Stimulated activated CD4-positive, alpha-beta T cell treated with anti-CD3 and anti-CD28 coated beads, Interleukin-4, amount 100 ng/mL, for 48 hours (primary cell): ENCODE measurements at places on chromosomes 3 and 15.

- DNase-seq = no peak
Measured at GRCh38 chr15:63048776-63049665, 6.5 kb downstream of the TPM1 start.

DNA sequence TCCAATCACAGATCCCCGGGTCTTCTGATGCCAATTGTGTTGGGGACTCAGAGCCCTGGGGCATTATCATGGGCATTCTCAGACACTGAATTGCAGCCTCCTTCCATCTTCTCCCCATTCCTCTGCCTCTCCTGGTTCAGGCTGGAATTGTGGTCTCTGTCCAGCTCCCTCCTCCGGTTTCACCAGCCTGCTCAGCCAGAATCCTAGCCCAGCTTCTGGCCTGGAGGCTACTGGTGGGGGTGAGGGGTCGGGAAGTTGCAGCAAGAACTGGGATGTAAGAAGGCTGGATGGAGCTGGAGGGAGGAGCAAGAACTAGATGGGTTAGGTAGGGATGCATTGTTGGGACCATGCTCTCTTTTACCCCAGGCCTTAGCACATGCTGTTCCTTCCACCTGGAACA is 53.5 kb downstream of the TLE3 start:
- no peak for DNase-seq

DNA sequence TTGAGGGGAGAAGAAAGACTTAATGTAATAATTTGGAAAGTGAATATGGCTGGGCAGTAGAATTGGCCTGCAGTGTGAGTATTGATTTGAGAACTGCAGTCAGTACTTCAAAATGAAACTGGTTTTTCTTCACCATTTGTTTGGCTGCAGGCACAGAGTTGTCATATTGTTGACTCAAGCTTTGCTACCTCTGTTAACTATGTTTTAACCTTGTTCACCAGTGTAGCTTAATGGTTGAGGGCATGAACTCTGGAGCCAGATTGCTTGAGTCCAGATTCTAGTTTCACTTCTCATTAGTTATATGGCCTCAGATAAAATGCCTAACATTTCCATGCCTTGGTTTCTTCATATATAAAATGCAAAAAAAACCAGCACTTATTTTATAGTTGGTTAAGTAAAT is 64.1 kb downstream of the CFAP44 start:
- no peak for DNase-seq

DNA sequence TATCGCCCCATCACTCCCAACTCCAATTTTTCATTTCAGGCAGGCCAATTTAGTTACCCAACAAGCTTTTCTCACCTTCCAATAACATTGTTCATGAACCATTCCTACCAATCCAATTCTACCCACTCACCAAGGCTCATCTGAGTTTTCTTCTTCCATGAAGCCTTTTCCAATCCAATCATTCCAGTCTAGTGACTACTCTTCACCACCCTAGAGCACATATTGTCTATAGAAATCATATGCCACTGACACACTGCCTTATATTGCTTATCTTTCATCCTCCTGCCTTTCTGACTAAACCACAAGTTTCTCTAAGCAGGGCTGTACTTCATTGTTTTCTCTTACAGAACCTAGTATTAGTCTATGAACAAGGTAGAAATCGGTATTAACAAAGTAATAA is 11.4 kb downstream of the CCDC14 start:
- no peak for DNase-seq

DNA sequence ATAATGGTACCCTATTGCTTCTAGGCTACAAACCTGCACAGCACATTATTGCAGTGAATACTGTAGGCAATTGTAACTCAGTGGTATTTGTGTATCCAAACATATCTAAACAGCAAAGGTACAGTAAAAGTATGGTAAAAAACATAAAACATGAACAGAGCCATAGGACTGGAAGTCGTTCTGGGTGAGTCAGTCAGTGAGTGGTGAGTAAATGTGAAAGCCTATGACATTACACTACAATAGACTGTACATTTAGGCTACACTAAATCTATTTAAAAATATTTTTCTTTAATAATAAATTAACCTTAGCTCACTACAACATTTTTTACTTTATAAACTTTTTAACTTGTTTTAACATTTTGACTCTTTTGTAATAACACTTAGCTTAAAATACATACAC is 21.3 kb downstream of the RAB6B start:
- no peak for DNase-seq

DNA sequence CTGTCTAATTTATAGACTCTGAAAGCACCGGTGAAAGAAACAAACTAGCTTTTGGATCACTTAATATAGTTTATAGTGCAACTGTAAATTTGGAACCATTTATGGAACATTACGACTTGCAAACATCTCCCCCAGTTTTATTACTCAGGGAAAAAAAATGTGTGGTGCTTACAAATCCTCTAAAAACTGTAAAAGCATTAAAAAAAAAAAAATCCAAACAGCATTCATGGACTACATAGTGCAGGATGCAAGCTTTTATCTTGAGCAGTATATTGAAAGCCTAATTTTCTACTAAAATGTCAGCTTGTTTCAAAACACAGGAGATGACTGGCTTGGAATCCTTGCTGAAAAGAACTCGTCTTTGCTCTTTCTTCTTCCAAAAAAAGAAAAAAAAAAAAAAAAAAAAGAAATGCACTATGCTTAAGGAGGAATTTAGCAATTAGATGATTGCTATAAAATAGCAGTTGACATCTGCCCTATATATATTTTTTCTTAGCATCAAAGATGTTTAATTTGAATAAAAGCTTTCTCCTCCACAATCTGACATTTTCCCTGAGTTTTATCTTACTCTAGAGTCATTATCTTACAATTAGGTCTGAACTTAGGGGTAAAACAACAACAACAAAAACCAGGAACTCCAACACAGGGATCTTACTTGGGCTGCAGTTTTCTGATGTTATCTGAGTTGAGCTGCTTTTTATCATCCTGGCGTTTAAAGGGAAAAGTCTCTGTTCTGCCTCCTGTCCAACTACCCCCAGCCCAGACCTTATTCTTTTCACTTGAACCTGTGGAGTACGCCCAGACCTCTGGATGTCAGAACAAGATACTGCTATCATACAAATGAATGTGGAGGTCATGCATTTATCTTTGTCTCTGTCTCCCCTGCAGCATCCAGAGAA is 62.6 kb upstream of the PDZRN3 start:
- no peak for DNase-seq

DNA sequence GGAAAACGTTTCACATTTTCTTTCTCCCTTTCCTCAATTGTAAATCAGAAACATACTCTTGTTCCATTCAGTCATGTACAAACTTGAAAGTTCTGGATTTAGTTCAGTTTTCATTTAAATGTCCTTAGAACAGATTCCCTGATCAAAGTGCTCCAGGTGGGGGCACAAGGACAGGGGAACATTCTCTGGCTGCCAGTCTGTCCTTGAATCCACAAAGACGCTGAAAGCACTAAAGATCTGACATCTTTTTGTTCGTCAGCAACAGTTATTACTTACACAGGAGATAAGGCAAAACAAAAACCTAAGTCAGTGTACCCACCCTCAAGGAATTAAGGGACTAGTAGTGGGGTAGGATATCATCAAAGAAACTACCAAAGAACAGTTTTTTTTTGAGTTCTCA is 139.2 kb downstream of the GHSR start:
- no peak for DNase-seq

- no peak for DNase-seq
Measured at GRCh38 chr15:93035092-93035915, 53.7 kb downstream of the RGMA start.

- no peak for DNase-seq
Measured at GRCh38 chr15:96054621-96055020, 275.9 kb upstream of the NR2F2 start.

- DNase-seq = no peak
Measured at GRCh38 chr3:28171962-28172361, 69.5 kb upstream of the CMC1 start.

GRCh38 chr15:80489030-80489594 is 84.9 kb downstream of the ARNT2 start:
- no peak for DNase-seq

DNA sequence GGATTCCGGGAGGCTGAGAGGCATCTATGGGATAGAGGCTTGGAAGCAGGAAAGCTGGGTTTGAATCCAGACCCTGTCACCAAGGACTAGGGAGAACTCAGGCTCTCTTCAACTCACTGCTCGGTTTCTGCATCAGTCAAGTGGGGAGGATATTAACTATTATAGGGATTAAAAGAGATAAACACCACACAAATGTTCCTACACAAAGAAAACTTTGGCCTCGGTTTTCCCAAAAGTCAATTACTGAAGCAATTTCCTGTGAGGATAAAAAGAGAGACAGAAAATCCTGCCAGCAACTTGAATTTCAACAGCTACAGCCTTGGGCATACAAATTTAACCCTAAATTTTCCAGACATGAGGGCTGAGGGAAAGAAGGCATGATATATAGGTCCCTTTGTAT is 36.0 kb downstream of the ITGB5 start:
- DNase-seq = no peak

DNA sequence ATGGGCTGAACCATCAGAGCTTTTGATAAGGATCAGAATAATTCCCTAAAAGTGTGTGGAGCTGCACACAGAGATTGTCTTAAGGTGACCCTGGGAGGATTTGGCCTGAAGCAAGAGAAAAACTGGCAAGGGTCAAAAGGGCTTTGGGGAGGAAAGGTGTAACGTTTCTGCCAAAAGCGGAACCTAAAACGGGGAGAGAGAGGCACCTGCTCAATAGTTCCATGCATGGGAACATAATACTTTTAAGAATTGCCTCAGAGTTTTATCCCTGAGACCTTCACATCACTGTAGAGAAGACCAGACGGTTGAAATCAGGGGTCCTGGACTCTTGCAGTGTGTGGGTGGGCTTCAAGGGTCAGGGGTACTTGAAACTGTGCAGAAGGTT is 5.9 kb downstream of the ZNF710 start:
- DNase-seq = no peak
